Nephron progenitor cell (in vitro differentiated cells): ENCODE measurements at places on chromosomes 3 and 15.

GRCh38 chr3:42507252-42507651, 4.8 kb downstream of the VIPR1 start:
- H3K36me3 ChIP-seq: no peaks in the 10 kb centered on the region
- no peak for DNase-seq
- H3K4me3 ChIP-seq: no peak overlapping the region
- H3K4me1 ChIP-seq: peaks cover 8% of the 10 kb centered on the region

DNA sequence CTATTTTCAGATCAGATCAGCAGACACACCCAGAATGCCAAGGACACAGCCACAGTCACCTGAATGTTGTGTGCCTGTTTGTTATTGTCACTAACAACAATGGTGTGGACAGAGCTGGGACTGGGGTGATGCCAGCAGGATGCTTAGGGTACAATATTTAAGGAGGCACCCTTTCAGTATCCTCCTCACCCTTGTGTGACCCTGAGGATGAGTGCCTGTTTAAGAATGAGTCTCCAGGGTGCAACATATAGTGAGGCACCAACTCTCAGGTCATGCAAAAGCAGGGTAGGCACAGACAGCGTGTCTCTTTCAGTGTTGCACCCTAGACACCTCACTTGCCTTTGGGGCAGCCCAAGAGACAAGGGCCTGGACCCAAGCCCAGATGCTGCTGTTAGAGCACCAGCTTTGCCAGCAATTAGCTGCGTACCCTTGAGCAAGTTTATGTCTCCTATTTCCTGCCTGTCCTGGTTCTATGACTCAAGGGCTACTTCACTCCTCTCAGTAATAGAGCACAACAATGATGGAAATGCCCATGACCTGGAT, 122.6 kb downstream of the AQP9 start:
- H3K4me1 ChIP-seq: peaks cover 12% of the 10 kb centered on the region
- H3K4me3 ChIP-seq: no peak overlapping the region
- H3K27me3 ChIP-seq: peaks cover 7% of the 10 kb centered on the region
- no peak for DNase-seq
- no peaks in the 10 kb centered on the region for H3K36me3 ChIP-seq

DNA sequence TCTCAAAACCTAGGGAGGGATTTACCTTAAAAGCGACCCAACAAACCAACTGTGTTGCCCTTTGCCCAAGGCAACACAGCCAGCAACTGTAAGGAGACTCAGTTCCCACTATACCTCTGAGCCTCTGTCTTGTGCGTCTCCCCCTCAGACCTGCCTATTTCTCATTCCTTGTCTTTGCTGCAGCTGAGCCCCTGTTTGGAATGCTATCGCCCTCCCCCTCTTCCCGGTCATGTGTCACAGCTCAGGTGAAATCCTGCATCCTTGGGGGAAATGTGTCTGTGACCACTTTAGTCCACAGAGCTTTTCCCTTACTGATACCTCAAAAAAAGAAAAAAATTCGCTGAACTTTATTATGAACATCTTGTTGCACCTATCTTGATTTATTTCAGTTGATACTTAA, 52.0 kb upstream of the LRIG1 start:
- H3K36me3 ChIP-seq: no peaks in the 10 kb centered on the region
- no peak overlapping the region for H3K4me3 ChIP-seq
- DNase-seq: peak; percentile 26

- no peak overlapping the region for H3K4me3 ChIP-seq
- no peak for DNase-seq
- H3K27ac ChIP-seq: peak overlapping the region; percentile 54
- H3K36me3 ChIP-seq: no peaks in the 10 kb centered on the region
- peaks cover 23% of the 10 kb centered on the region for H3K4me1 ChIP-seq
- peaks cover 3% of the 10 kb centered on the region for H3K27me3 ChIP-seq
These were observed 271.4 kb upstream of the RARB start for GRCh38 chr3:25156626-25157025.

GRCh38 chr3:193548406-193548805, 6.3 kb downstream of the ATP13A4 start:
- H3K27me3 ChIP-seq: peaks cover 4% of the 10 kb centered on the region
- no peak overlapping the region for H3K27ac ChIP-seq
- H3K36me3 ChIP-seq: no peaks in the 10 kb centered on the region
- no peaks in the 10 kb centered on the region for H3K4me1 ChIP-seq
- no peak overlapping the region for H3K4me3 ChIP-seq

DNA sequence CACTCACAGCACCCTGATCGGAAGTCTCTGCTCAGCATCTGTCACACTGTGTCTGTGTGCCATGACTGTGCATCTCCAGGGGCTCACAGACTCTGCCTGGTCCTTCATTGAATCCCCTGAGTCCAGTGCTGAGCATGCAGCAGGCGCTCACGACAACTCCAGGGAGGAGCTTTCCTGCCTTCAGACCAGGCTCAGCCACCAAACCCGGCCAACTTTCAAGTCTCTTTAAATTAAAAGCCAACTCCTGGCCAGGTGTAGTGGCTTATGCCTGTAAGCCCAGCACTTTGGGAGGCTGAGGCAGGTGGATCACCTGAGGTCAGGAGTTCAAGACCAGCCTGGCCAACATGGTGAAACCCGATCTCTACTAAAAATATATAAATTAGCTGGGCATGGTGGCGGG, 24.2 kb downstream of the GRAMD2A start:
- no peaks in the 10 kb centered on the region for H3K36me3 ChIP-seq
- peaks cover 58% of the 10 kb centered on the region for H3K4me1 ChIP-seq
- H3K4me3 ChIP-seq: no peak overlapping the region
- H3K27ac ChIP-seq: no peak overlapping the region
- DNase-seq: no peak

DNA sequence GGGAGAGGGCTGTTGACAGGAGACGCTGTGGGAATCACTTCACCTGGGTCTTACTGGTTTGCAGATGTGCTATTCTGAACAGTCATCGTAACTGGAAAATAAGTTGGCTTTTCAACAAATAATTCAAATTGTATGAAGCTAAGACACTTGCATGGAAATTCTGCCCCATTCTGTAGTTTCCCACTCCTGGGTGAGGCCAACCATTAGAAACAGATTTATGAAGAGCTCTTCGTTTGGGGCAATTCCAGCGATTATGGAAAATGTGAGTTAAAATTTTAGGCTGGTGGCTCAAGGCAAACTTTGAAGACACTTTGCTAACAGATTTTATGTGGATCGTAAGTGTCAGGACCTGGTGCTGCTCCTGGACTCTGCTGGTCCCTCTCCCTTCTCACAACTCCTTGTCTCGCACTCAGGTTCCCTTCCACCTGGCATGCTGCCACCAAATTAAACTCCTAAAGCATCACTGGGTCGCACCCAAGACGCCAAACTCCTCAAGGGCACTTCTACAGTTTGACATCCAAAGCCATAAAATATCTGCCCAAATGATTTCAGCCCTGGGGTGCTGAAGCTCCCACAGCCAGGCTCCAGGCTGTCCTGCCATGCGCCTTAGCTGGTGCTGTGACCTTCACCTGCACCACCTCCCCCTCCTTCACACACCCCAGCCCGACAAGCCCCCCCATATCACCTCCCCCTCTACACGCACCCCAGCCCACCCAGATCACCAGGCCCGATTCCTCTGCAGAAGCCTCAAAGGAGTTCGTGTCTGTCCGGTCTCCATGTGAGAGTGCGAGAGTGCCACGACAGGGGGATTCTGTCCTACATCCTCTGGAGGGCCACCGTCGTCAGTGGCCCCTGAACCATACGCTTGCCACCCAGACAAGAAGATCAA, 138.4 kb downstream of the NSMCE3 start:
- no peaks in the 10 kb centered on the region for H3K36me3 ChIP-seq
- no peak for DNase-seq
- H3K4me1 ChIP-seq: peaks cover 51% of the 10 kb centered on the region
- H3K27me3 ChIP-seq: peaks cover 22% of the 10 kb centered on the region
- peak overlapping the region; percentile 0 for H3K4me3 ChIP-seq
- H3K27ac ChIP-seq: peak overlapping the region; percentile 78

GRCh38 chr15:90138071-90138833, 36.0 kb upstream of the IDH2 start:
- no peaks in the 10 kb centered on the region for H3K36me3 ChIP-seq
- no peak overlapping the region for H3K4me3 ChIP-seq
- peaks cover 7% of the 10 kb centered on the region for H3K27me3 ChIP-seq

DNA sequence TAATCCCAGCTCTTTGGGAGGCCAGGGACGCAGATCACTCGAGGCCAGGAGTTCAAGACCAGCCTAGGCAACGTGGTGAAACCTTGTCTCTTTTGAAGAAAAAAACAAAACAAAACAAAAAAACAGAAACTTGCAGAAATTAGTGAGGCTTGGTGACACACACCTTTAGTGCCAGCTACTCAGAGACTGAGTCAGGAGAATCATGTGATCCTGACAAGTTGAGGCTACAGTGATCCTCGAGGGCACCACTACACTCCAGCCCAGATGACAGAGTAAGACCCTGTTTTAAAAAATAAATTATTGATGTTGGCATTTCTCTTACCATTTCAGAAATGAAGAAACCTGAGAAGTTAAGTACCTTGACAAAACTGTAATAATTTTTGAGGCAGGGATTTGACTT, 44.6 kb upstream of the CCNB2 start:
- DNase-seq: no peak
- H3K27me3 ChIP-seq: no peaks in the 10 kb centered on the region
- no peaks in the 10 kb centered on the region for H3K4me1 ChIP-seq
- H3K27ac ChIP-seq: no peak overlapping the region
- peaks cover 66% of the 10 kb centered on the region for H3K36me3 ChIP-seq

DNA sequence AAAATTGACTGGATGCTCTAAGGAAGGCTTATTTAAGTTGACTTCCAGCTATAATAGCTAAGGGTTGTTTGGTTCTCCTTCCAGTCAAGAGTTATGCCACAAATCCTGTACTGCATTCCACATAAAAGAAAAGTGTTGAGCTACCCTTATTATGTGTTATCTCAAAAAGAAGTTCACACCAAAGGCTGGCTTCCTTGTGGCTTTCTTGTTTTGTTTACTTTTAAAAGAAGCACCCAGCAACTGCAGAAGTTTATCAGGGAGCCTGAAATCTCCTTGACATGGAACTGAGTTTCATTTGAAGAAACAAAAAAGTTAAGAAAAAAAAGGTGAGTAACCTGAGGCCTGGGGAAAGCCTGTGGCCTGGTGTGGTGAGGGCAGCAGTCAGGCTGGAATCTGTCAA, 10.2 kb downstream of the MGLL start:
- no peak overlapping the region for H3K27ac ChIP-seq
- H3K36me3 ChIP-seq: no peaks in the 10 kb centered on the region
- H3K4me3 ChIP-seq: no peak overlapping the region
- peaks cover 26% of the 10 kb centered on the region for H3K4me1 ChIP-seq
- DNase-seq: no peak
- H3K27me3 ChIP-seq: peaks cover 19% of the 10 kb centered on the region

DNA sequence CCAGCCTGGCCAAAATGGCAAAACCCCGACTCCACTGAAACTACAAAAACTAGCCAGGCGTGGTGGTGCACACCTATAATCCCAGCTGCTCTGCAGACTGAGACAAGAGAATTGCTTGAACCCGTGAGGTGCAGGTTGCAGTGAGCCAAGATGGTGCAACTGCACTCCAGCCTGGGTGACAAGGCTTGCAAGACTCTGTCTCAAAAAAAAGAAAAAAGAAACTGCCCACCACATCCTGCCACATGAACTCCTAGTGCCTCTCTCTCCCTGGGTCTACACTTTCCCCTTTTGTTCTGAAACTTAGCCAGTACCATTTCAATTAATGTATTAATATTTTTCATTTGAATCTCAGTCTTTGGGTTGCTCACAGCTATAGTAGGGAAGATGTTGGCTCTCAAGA, 192.2 kb upstream of the MME start:
- H3K27ac ChIP-seq: no peak overlapping the region
- H3K4me3 ChIP-seq: no peak overlapping the region
- no peaks in the 10 kb centered on the region for H3K27me3 ChIP-seq
- no peak for DNase-seq

GRCh38 chr3:24042174-24043059, 97.3 kb downstream of the NR1D2 start:
- H3K4me1 ChIP-seq: peaks cover 4% of the 10 kb centered on the region
- H3K27me3 ChIP-seq: peaks cover 6% of the 10 kb centered on the region
- no peak overlapping the region for H3K4me3 ChIP-seq
- H3K27ac ChIP-seq: no peak overlapping the region
- no peaks in the 10 kb centered on the region for H3K36me3 ChIP-seq
- DNase-seq: no peak

DNA sequence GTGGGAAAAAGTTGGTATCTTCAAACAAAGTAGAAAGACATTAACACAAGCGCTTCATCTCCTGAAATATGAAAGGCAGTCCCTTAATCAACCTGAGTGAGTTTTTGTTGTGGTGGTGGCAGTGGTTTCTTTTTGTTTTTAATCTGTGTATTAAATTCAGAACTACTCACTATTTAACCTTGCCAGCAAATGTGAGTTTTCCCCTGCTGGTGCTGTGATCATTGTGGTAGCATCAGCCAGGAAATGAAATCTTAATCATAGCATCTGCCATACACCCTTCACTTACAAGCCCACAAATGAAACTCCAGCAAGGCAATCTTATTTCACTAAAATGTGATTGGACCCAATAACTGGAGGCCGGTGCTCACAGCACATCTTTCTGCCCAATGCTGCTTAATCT, 229.7 kb downstream of the SHOX2 start:
- H3K4me3 ChIP-seq: no peak overlapping the region
- DNase-seq: no peak
- H3K4me1 ChIP-seq: no peaks in the 10 kb centered on the region
- H3K36me3 ChIP-seq: peaks cover 4% of the 10 kb centered on the region
- no peak overlapping the region for H3K27ac ChIP-seq

GRCh38 chr15:67120839-67121643, 55.6 kb downstream of the SMAD3 start:
- no peak for DNase-seq
- no peak overlapping the region for H3K4me3 ChIP-seq
- H3K4me1 ChIP-seq: peaks cover 95% of the 10 kb centered on the region
- H3K27ac ChIP-seq: peak overlapping the region; percentile 96
- peaks cover 7% of the 10 kb centered on the region for H3K36me3 ChIP-seq

GRCh38 chr15:91894606-91895005, 41.1 kb downstream of the SLCO3A1 start:
- H3K4me3 ChIP-seq: no peak overlapping the region
- no peak overlapping the region for H3K27ac ChIP-seq
- no peaks in the 10 kb centered on the region for H3K4me1 ChIP-seq

DNA sequence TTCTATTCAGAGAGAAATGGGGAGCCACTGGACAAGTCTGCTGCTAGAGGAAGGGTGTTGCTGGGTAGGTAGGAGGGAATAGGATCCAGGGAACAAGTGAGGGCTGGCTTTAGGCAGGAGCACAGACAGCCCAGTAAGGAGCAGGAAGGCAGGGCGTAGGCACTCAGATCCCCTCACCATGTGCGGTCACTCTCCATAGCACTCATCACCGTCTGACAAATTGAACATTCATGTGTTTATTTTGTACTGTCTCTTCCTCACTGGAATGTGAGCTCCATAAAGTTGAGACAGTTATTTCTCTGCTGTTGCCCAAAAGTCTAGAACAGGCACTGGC, 24.2 kb upstream of the LRRC34 start:
- no peak overlapping the region for H3K4me3 ChIP-seq
- no peak for DNase-seq
- H3K36me3 ChIP-seq: no peaks in the 10 kb centered on the region
- H3K27me3 ChIP-seq: peaks cover 4% of the 10 kb centered on the region
